T-helper 1 cell (primary cell): ENCODE measurements at places on chromosomes 7 and 10.

- DNase-seq: no peak
Observed at GRCh38 chr10:113129117-113129516, 179.1 kb downstream of the TCF7L2 start.

DNA sequence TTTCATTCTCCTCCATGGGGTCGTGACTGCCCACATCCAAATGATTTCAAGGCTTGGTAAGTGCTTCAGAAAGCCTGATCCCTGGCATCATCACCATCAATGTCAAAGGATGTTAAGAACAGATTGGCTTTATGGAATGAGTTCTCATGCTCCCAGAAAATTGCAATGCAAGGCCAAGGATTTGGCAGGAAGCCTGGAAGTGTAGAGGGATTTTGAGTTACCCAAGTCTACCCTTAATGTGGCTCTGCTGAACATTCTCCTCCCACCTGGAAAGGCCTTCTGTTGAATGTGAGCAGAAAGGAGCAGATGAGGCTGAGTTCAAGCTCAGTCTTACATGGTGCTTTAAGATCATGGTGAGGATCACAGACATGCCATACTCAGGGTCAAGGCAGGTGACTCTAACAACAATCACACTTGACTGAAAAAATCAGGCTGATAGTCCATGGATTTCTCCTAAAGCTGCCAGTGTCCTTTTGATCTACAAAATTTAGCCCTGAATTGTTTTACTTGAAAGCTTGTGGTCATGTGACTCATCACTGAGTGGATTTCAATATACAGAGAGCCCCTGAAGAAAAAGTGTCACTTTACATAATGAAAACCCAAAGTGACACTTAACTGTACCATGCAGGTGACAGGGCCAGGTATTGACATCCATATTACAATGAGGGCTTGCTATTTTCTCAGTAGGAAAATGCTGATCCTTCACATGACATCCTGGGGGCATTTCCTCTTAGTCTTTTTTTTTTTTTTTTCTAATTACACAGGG lies 111.1 kb upstream of the PDLIM1 start:
- no peak for DNase-seq

- DNase-seq: no peak
Observed at GRCh38 chr10:51524041-51524440, 175.4 kb downstream of the CSTF2T start.

DNA sequence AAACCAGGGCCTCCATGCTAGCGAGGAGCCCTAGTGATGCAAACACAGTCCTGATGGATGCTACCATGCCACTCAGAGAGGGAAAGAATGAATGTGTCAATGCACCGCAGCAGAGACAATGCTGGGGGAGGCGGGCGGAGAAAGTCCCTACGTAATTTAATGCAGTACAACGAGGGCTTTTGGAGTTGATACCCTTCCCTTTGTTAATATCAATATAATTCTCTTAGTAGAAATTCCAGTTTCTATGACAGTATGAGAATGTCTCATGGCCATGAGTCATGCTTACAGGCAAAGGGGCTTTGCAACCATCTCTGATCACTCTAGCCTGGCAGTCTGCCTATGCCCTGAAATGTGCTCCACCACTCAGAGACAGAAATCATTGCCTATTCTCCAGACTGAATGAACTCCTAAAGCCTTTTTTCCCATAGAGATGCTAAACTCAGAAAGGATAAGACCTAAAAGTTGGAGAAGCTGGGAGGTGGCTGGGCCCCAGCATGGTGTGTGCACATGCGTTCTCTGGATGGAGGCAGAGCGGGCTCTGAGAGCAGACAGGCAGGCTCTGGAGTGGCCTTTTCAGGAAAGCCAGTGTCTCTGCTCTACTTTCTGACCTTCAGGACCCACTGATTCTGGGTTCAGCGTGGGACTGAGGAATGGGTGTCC lies 20.3 kb upstream of the GIMAP2 start:
- peak; percentile 51 for DNase-seq

DNA sequence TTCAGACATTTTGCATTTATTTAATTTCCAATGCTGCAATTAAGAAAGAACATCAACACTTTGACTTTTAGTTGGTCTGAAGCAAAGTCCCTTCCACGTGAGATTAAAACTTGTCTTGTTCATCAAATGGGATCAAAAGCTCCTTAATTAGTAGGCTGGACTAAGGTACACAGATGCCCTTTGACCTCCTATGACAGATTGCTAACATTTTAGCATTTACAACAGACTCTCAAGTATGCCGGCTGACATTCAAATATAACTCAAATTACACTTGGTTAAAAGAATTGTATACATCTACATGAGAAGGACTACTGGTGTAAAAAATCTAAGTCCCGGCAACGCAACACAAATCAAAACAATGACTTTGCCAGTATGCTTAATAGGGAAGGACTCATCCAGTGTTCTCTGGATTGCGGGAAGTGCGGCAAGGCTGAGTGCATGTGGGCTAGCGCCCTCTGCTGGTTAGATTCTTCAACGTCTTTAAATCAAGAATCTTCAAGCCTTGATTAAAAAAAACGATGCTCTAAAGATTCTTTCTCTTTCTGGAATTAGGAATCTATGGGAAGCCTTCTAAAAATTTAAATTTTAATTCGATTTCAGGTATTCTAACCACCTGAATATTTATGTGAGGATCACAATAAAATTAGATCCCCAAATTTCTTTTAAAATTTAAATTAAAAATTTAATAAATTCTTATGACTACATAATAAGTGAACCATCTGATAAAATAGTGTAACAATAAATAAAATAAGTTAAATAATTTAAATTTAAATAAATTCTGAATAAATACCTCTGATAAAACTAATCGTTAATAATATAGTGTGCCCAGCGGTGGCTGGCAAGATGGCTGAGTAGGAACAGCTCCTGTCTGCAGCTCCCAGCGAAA lies 444.7 kb downstream of the DGKB start:
- peak; percentile 25 for DNase-seq

- DNase-seq: no peak
Observed at GRCh38 chr10:64573623-64574325, 1052.6 kb downstream of the REEP3 start.

GRCh38 chr10:100448951-100449350 lies 13.9 kb upstream of the WNT8B start:
- no peak for DNase-seq

GRCh38 chr7:108246227-108246837 lies 116.2 kb upstream of the LAMB4 start:
- DNase-seq: no peak

- DNase-seq: no peak
Observed at GRCh38 chr10:62037890-62038608, 136.6 kb downstream of the ARID5B start.

GRCh38 chr10:5271526-5271925 lies 74.9 kb downstream of the AKR1C4 start:
- DNase-seq: no peak

- DNase-seq: no peak
Observed at GRCh38 chr10:113858541-113858940, 4.1 kb downstream of the NHLRC2 start.

GRCh38 chr10:121015916-121016315 lies 164.8 kb downstream of the WDR11 start:
- DNase-seq: no peak

- DNase-seq: no peak
Observed at GRCh38 chr10:120945182-120945581, 94.0 kb downstream of the WDR11 start.

DNA sequence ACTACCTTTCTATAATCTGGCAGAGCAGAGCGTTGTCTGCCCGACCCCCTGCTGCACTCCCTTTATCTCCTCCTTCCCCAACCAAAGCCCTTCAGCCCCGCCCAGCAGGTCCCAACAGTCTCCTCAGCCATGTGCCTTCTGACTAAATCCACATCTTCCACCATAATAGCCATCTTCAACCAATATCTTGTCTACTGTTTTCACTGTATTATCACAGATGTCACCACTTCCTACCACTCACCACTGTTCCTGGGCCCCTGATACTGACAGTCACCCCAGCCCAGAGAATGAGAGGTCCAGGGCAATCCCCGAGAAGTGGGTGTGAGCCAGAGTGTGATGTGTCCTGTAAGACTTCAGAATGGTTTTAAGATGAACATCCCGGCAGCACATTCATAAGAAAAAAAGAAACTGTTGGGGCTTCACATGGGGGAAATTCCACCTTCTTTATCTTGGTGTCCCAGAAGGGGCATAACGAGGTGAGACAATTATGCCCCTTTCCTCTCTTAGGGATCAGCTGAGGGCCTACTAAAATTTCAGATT lies 25.3 kb downstream of the CCDC6 start:
- no peak for DNase-seq

- no peak for DNase-seq
Observed at GRCh38 chr10:78749200-78749599, 319.6 kb upstream of the ZMIZ1 start.

GRCh38 chr7:99272476-99273045 lies at the start of gene MYH16:
Gene MYH16 (plus strand): TSS chr7:99272839.
- no peak for DNase-seq

DNA sequence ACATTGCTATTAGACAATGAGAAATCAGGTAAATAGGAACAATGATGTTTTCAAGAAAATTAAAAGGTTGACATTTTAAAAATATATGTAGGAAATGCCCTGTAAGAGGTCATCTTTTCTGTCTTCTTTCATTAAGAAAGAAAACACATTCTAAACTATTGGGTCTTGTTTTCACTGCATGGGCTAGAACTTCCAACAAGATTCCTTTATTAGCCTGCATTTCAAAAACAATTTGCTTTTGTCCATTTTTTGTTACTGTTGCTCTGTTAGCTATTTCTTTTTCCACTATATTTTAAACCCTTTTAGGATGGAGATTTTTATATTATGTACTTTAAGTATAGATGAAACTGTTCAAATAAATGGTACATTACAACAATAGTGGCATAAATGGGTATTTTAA lies 9.2 kb downstream of the REEP3 start:
- DNase-seq: no peak

GRCh38 chr10:110759523-110759922 lies 112.2 kb upstream of the PDCD4 start:
- DNase-seq: no peak

DNA sequence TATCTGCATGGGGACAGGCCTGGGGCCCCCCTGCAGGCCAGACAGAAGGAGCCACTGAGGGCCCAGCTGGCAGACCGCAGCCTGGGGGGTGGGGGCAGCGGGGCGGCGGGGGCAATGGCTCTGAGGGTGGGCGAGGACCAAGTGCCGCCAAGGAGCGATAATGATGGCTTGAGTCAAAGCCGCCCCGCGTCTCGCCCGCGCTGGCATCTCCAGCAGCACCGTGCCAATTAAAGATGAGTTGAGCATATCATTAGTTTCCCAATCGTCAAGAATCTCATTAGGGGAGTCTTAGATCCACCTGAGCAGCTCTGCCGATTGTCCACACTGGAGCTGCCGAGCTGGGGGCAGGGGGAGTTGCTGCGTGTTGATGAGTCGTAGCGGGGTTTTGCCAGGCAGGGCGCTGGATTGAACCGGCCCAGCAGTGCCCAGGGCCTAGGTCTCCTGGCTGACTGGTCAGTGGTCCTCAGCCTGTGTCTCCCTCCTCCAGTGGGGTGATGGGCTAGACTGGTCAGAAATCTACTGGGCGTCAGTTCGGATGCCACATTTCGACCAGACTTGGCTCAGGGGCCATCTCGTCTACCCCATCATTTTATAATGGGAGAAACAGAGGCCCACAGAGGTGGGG lies 41.0 kb upstream of the PSMG3 start:
- DNase-seq: no peak

DNA sequence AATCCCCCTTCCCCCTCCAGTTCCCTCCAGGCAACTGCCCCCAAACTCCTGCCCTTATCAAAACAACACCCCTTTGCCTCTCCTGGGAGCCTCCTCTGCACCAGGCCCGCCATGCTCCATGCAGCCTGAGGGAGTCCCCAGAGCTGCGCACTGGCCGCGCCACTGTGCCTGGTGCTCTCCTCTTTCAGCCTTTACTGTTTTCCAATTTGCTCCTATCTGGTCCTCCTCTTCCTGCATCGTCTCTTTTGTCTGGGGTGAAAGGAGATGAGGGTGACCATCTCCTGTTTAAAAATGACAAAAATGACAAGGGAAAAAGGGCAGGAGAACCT lies 165.8 kb upstream of the ADCY1 start:
- DNase-seq: no peak

GRCh38 chr7:19707240-19707639 lies 1.6 kb downstream of the POLR1F start:
- no peak for DNase-seq

- no peak for DNase-seq
Observed at GRCh38 chr7:69193061-69193460, 405.2 kb upstream of the AUTS2 start.

DNA sequence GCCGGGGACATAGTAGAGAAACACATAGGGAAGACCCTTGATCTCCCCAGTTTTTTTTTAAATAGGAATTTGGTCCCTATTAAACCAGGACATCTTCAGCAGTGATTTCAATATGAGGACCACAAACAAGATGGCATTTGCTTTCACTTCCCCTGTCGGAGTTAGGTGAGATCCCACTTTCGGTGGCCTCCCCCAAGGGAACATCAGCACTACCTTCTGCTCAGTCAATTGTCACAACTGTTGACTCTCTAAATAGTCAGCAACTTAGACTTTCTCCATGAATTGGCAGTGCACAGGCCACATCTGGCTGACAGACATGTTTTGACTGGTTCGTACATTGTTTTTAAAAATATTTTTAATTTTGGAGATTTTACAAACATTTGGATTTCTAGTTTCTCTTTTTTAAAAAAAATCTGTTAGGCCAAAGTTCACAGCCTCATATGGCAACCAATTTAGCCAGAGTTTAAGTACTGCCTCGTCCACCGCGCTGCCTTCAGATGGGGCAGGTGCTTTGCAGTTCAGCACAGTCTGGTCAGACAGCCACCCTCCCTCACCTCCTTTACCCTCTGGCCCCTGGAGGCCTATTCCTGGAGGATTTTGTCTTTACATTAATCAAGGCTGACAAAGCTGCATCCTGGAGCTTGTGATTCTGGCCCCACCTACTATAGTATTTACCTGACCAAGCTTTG lies 139.2 kb upstream of the PRR15 start:
- DNase-seq: no peak

GRCh38 chr10:60778971-60779796 lies 906 bp downstream of the CDK1 start:
- DNase-seq: no peak

- no peak for DNase-seq
Observed at GRCh38 chr7:68873616-68874015, 724.7 kb upstream of the AUTS2 start.

GRCh38 chr7:149569726-149570422 lies 72.3 kb upstream of the ZNF746 start:
- DNase-seq: no peak

DNA sequence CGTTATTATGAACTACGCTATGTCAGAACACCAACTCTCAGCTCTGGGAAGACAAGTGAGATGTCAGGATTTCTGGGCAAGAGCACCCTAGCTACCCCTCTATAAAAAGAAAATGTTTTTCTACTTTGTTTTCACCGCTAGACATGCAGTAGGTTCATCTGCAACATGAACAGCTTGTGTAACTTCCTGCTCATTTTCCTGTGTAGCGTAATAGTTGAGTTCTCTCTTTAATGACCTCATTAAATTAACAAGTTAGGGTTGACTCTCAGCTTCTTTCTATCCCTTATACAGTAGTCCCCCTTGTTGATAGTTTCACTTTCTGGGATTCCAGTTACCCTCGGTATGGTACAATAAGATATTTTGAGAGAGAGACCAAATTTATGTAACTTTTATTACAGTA lies 329.4 kb upstream of the ZNF32 start:
- DNase-seq: no peak
